NB4 (cell line): ENCODE measurements at places on chromosomes 7 and 10.

GRCh38 chr10:126833542-126833941 lies 71.7 kb upstream of the DOCK1 start:
- no peak for DNase-seq

DNA sequence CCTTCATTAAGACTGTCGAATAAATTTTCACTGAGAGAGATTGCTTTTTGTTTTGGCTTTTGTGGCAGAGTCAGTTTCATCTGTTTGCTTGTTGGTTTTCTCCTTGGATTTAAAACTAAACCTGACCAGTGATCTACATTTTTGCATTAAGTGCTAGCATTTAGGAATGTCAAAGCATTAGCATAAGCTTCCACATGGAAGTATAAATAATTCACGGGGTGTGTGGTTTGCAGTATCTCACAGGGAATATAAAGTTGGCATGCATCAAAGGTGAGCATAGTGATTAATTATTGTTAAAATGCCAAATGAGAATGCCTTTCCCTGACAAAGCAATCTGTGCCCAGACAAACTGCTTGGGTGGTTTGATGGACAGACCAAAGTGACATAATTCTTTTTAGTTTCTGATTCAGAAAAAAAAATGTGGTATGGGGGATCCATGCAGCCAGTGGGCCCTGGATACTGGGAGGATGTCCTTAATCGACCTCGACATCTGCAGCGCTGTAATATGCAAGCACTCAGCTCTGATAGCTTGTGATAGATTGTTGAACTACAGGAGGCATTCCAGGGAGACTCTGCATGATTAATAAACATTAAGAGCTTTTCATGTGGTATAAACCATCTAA lies 339.3 kb upstream of the POM121L12 start:
- no peak for DNase-seq

DNA sequence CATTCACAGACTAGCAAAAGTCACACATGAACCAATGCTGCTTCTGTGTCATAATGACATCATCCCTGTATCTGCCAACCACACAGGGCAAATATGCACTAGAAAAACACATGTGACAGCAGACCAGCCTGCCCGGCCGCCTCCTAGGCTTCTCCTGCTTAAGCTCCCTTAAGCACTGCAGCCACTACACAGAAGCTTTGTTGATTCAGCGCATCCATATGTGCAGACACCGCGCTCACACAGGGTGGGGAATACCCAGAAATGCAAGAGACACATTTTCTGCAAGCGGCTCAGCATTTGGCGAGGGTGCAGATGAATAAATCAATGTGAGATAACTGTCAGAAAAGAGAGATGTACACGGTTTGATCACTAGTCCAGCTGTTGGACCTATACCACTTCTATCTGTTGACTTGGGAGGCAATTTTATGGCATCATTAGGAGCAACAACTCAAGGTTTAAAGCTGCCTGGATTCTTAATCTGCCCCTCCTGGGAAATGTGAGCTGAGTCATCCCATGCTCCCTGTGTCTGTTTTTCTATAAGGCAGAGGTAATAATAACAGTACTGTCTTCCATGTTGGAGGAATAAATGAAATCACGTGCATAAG lies 33.4 kb downstream of the CPXM2 start:
- no peak for DNase-seq

- DNase-seq = no peak
These were observed 240.7 kb downstream of the ZMYND11 start for GRCh38 chr10:375815-376505.

DNA sequence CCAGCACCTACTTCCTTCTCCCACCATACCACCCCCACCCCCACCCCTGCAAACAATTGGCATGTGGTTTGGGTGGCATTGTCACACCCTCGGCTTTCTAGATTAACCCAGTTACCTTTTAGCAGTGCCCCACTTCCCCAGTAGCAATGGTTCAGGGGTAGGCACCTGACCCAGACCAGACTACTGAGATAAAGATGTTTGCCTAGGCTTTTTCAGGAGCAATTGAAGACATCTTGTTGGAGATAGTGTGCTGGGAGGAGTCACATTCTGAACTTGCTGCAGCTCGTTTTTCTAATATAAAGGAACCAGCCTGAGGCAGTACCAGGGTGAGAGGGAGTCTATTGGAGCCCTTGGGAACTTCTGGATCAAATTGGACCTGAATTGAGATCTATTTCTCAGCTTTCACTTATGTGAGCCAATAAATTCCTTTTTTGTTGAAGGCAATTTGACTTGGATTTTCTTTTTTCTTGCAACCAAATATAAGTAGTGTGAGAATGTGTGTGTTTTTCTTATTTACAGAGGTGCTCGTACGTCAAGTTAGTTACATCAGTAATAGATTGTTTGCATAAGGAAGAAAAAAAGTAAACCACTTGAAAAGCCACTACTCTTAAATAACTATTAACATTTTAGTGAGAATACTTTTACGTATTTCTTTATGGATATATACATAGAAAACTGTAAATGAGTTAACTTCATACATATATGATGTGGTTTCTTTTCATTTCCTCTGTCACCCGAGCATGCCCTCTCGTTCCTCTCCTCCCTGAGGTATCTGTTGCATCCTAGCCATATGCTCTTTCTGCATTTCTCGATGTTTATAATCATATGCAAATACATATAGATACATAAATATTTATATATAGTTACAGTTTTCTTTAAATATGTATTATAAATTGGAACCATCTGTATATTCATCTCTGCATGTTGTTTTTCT lies 38.0 kb downstream of the RAB18 start:
- peak; percentile 11 for DNase-seq

GRCh38 chr10:97151307-97151914 lies 34.3 kb downstream of the SLIT1 start:
- no peak for DNase-seq

GRCh38 chr7:25686493-25686892 lies 458.2 kb upstream of the NPVF start:
- DNase-seq = no peak
